Left lobe of liver (tissue), 2 donors: ENCODE measurements at places on chromosomes 12 and 14. TPM values are rescaled to one million over a fixed set of nuclear protein-coding genes. Genes with fewer than 3 reads are reported as not detected.

GRCh38 chr12:132858718-132859266, 28.6 kb downstream of the CHFR start:
- DNase-seq = no peak

GRCh38 chr12:70507442-70507841, 129.8 kb downstream of the PTPRB start:
- DNase-seq = no peak

The CLEC2A gene
- total RNA-seq = not detected

GRCh38 chr12:120081641-120082040, 34.9 kb downstream of the RAB35 start:
- DNase-seq = no peak

GRCh38 chr14:102645746-102646440, 53.4 kb downstream of the RCOR1 start:
- no peak for DNase-seq

GRCh38 chr12:118059341-118060191, 1.4 kb downstream of the WSB2 start:
- no peak for DNase-seq

The ZDHHC22 gene
- total RNA-seq = not detected
